ENCODE measurements at places on chromosomes 4 and X.

- DNase-seq: no peak
Observed at GRCh38 chr4:1033840-1034551, 22.6 kb downstream of the FGFRL1 start.

DNA sequence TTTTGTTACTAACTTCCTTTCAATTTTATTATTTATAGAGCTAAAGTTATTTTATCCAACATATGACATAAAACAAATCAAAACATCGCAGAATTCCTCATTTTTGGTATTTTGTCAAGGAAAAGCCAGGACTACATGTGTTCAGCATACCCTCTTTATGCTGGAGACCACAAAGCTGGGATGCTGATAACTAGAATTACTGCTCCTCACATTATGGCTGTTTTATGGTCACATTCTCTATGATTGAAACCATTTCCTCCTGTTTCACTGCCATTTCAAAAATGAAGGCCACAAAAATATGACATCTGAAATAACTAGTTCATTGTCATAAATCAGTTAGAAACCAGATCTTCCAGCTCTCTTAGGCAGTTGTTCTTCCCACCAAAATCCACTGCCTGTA is 41.7 kb downstream of the KLHL34 start:
- DNase-seq: no peak

DNA sequence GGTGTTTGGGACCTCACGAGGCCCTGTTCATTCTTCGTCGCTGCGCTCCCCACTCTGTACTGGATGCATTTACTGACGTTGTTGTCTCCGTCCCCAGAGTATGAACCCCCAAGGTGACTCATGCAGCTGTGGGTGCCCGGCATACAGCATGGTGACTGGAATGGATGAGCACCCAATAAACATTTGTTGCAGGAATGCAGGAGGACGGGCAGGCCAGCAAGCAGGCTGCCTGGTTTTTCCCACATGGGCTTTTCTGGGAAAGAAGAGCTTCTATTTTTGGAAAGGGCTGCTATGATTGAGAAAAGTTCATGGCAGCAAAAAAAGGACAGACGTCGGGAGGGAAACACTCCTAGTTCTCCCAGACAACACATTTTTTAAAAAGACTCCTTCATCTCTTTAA is 893 bp upstream of the SOD3 start:
- no peak for DNase-seq

GRCh38 chr4:115165503-115165902 is 52.1 kb upstream of the NDST4 start:
- no peak for DNase-seq

DNA sequence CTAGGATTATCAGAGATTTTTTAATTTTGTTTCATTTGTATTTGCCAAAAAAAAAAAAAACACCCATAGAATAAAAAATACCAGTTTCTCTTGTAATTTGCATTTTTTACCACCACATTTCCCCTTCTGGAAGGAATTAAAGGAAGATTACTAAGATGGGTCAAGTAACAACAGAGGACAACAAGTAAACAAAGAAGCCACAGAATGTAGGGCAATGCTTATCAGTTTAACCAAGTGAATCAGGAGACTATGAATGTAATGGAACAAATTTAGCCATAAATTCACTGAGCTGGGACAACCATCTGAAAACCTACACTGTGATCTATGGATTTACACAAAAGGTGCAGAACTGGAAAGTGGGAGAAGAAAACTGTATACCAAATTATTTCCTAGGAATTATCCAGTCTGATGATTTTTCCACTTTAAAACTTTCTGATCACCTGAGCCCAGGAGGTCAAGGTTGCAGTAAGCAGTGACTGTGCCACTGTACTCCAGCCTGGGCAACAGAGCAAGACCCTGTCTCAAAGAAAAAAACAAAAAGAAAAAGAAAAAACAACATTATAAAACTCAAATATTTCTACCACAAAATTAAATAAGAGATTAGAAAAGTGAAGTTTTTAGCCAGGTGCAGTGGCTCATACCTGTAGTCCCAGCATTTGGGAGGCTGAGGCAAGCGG is 32.4 kb downstream of the LRBA start:
- DNase-seq: no peak

DNA sequence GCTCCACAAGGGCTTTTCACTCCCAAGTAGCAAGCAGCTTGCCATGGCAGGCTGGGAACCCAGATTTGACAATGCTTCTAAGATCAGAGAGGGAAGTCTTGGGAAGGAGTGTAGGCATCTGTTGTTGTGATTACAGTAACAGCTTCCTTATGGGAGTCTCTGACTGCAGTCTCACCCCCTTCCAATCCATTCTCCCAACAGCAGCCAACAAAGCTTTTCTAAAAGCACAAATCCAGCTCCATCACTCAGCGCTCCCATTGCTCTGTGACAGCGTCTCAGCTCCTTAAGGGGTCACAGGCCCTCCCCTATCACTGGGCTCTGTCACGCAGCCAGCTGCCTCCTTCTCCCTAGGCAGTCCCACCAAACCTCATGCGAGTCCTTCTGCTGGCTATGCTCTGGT is 7.1 kb downstream of the IGFBP7 start:
- DNase-seq: no peak

DNA sequence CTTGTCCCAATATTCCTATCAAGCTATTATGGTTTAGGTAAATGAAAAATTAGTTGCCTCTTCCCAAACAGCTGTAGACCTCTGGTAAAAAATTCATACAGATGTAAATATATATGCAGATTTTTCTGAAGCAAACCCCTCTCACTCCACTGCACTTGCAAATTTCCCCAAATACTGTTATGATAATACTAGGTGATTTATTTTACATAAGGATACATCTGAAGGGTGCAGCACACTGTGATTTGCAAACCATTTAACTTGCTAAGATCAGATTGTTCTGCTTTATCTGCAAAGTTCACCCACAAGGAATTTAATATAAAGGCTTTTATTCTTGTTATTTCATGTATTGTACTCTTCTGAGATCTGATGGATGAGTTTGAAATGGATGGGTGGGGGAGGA is 177.0 kb downstream of the GPAT3 start:
- DNase-seq: no peak

DNA sequence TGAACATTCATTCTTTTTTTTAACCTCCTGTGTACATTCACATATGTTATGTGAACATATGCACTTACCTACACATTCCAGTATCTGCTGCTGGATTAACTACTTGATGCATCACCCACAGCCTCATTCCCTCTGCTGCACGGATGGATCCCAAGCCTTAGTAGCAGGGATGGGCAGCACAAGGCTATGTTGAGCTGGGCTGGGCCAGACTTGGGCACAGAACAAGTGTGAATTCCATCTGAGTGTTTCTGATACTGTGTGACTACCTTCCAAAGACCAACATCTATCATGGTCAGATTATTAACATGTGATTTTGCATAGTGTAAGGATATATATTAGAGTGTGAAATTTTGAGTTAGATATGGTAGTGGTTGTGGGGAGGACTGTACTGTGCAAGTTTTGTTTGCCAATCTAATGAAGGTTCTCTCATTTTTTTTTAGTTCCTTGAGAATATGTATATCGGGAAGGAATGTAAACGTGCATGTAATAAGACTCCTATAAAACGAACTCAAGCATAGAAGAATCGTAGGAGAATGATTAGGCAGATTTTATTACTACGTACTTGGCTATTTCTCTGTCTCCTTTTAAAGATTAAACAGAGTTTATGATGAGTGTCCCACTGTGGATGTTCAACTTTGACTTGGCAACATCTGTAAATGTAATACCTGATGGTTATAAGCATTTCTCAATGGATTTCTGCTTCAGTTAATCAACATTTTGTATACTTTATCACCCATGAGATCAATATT is 23.4 kb upstream of the STBD1 start:
- DNase-seq: no peak

DNA sequence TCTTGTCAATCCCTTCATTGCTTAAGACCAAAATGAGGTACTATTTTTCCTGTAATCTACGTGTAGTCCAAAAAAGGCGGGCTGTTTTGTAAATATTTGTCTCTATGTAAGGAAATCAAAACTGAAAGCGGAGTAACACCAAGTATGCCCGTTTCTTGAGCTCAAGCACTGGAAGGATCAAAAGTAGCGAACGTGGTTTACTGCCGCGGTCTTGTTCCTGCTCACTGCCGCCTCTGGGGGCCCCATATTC is 71.5 kb downstream of the AFF1 start:
- DNase-seq: no peak

GRCh38 chrX:154401045-154401799 is 3.0 kb downstream of the RPL10 start:
- no peak for DNase-seq

DNA sequence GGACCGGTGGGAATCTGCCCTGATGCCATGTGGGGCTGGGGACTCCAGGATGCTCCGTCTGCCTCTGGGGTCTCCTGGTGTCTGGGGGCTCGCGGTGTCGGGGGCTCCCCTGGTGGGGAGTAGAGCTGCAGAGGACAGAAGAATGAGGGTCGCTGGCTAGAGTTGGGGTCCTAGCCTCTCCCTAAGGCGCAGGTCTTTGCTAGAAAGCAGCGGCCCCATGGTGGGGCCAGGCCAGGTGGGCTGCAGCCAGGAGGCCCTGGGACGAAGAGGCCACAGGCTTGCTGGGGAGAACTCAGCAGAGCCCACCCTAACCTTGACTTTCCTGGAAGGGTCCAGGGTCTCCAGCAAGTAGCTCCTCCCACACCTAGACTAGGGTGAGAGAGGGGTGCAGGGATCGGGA is 21.4 kb downstream of the FGFRL1 start:
- DNase-seq: no peak

DNA sequence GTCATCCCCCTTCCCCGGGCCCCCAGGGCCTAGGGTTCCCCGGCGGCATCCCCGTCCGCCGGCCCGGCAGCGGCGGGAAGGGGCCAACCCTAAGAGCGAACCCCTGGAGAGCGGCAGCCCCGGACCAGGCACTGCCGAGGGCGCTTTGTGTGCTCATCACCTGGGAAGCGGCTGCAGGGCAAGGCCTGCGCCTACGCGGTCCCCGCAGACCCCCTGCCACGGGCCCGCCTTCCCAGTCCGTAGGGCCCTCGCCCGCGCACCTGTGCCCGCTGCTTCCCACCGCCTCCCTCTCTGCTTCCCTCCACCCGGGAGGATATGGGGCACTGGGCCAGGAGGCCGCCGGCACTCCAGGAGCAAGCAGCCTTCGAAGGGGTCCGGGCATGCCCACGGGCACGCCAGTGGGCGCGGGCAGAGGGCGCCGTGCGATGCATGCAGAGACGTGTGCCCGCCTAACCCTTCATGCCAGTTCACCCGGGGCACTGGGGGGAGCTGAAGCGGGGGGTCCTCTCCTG is 2.6 kb downstream of the FLNA start:
- DNase-seq: no peak

DNA sequence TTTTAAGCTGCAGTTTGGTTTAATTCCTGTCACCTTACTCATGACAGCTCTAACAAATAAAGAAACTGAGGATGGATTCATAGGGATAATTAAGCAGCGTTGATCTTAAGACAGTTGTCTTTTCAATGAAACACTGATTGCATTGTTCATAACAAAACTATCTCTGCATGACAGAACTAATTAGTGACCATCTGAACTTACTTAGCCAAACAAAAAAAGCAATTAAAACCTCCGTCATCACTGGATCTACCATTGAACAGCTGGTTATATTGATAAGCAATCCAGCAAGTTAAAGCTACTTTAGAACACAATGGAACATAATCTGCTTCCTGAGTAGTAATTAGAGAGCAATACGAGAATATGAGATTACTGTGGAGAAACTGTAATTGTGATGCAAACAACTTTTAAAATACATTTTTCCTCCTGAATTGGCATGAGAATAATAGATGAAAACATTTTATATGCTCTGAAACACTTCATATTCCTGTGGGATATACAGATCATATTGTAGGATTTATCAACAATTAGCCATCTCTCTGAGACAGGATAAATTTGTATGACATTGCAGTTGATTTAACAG is 2576.8 kb downstream of the PCDH7 start:
- DNase-seq: no peak

GRCh38 chr4:76800902-76801301 is 97.0 kb downstream of the SOWAHB start:
- no peak for DNase-seq

GRCh38 chr4:71243091-71243833 is 95.6 kb upstream of the SLC4A4 start:
- no peak for DNase-seq

GRCh38 chrX:130082244-130083106 is 27.8 kb downstream of the ELF4 start:
- peak; percentile 53 for DNase-seq

DNA sequence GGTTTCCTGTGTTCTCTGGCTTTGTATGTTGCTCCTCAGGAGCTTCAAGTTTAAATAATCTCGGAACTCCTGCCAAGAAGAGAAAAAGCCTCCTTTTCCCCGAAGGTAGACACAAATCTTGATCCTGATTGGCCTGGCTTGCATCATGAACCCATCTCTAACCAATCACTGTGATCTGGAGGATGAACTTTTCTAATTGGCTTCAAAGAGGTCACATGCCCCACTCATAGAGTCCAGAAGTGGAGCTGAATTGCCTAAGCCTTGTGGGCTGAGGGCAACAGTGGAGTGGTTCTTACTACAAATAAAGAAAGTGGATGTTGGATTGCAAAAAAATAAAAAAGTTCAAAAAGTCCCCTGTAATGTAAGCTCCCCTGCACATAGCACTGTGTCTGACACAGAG is 245.9 kb downstream of the MID1IP1 start:
- no peak for DNase-seq

- DNase-seq: no peak
Observed at GRCh38 chr4:80495865-80496264, 160.3 kb downstream of the CFAP299 start.

GRCh38 chr4:184102927-184103326 is 114.7 kb downstream of the ENPP6 start:
- DNase-seq: no peak

- no peak for DNase-seq
Observed at GRCh38 chr4:75168548-75168947, 235.6 kb downstream of the PARM1 start.

- DNase-seq: no peak
Observed at GRCh38 chr4:24188459-24188858, 298.6 kb upstream of the PPARGC1A start.

DNA sequence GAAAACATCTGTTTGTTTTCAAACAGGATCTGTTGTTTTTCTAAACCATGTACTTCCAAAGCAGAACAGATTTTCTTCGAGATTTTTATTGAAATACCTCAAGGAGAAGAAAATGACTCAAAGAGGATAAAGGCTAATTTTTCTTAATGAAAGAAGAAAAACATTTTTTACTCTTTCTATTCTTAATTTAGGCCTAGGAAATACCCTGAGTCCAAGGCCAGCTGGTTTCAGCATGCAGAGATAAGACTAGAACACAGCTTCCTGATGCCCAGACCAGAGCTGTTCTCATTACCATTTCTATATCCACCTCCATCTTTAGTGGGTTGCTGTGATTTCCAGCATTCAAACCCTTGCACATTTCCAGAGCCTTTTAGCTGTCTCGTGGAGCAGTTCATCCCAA is 18.3 kb downstream of the GAB1 start:
- no peak for DNase-seq

DNA sequence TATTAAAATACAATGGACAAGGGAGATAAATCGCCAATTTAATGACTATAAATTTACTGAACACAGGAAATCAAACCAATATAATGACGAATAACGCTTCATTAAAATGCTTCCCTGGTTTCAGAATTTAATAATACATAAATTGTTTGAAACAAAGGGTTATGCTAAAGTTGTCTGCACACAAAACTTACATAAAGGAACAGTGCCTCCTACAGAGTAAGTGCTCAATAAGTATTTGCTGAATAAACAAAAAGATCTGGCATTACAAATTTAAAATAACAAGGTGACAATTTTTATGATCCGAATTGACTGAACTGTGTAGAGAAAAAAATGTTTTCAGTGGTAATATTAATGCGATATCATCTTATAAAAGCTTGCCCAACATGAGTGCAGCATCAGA is 69.6 kb downstream of the NOCT start:
- DNase-seq: no peak

Data from stimulated activated CD4-positive, alpha-beta T cell treated with anti-CD3 and anti-CD28 coated beads, Interleukin-15, amount 100 ng/mL, for 1 hour (primary cell).